IMR-90 (cell line): ENCODE measurements at places on chromosomes 16 and 17. TPM values are rescaled to one million over a fixed set of nuclear protein-coding genes. Genes with fewer than 3 reads are reported as not detected.

DNA sequence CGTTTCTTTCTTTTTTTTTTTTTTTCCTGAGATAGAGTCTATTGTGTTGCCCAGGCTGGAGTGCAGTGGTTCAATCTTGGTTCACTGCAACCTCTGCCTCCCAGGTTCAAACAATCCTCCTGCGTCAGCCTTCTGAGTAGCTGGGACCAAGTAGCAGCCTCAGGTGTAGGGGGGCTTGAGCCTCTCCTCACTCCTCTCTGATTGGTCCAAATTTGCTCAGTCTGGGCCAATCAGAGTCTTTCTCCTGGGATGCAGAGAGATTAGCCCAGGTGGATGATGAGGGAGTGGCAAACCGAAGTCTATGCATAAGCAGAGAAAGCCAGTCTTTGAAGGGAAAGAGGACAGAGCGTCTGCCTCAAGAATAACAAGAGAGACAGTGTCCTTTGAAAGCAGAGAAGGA, 99.0 kb downstream of the BMERB1 start:
- DNase-seq, result no peak

Gene NPIPA5
- total RNA-seq, result not detected in 2 replicates

DNA sequence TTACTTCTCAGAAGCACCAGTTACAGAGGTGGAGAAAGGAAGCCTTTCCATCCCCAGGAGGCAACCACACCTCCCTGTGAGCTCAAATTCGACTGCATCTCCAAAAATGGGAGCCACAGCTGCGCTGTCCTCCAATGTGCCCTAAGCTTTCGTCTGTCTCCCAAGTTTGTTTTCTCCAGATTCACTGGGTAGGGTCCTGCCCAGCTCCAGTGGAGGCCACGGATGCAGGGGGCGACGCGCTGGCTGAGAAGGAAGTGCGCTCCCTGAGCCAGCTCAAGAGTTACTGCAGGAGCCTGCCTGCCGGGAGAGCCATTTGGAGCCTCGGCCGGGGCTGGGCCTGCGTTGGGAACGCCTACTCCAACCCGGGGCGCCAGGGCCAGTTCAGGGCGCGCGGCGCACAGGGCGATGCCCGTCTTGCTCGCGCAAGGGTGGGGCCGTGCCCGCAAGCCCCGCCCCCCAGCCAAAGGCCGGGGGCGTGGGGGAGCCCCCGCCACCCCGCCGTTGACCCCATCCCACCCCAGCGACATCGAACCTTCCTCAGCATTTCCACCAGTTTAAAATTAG, 19.5 kb downstream of the SIAH1 start:
- peak; percentile 80 for DNase-seq

DNA sequence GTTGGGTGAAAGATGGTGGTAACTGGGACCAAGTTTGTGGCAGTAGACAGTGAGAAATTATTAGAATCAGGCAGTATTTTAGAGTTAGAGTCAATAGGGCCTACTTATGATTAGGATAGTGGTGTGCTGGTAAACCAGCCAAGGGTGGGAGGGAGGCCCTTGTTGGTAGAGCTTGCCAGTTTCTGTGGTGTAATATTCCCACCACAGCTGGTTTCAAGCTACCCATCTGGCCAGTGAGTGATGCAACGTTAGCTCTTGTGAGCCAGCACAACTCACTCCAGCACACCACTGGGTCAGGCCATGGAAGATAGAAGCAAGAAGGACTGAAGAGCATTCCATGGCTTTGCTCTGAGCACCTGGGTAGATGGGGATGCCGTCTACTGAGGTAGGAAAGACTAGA, 34.9 kb downstream of the GNAO1 start:
- DNase-seq, result no peak

GRCh38 chr17:74704544-74704943, 8.2 kb downstream of the CD300LF start:
- DNase-seq, result no peak

Gene RAB40B
- total RNA-seq, result 10.8 and 14.9 TPM in 2 replicates

- no peak for DNase-seq
Measured at GRCh38 chr16:79806757-79807156, 206.2 kb upstream of the MAF start.

DNA sequence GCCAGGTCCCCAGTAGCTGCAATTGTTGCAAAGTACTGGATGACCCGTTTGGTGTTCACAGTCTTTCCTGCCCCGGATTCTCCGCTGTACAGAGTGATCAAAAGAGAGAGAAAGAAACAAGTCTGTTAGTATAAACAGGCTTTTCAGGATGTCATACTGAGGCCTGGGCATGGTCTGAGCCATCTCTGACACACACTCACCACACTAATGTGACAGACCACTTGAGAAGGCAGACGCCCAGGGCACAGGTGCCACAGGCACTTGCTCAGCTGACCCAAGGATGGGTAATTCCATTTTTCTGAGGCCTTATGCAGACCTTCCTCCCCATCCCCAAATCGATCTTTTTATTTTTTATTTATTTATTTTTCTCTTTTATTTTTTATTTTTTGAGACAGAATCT, 7.5 kb downstream of the MYH3 start:
- no peak for DNase-seq

Gene CPNE2
- total RNA-seq, result 9.2 and 15.4 TPM in 2 replicates

DNA sequence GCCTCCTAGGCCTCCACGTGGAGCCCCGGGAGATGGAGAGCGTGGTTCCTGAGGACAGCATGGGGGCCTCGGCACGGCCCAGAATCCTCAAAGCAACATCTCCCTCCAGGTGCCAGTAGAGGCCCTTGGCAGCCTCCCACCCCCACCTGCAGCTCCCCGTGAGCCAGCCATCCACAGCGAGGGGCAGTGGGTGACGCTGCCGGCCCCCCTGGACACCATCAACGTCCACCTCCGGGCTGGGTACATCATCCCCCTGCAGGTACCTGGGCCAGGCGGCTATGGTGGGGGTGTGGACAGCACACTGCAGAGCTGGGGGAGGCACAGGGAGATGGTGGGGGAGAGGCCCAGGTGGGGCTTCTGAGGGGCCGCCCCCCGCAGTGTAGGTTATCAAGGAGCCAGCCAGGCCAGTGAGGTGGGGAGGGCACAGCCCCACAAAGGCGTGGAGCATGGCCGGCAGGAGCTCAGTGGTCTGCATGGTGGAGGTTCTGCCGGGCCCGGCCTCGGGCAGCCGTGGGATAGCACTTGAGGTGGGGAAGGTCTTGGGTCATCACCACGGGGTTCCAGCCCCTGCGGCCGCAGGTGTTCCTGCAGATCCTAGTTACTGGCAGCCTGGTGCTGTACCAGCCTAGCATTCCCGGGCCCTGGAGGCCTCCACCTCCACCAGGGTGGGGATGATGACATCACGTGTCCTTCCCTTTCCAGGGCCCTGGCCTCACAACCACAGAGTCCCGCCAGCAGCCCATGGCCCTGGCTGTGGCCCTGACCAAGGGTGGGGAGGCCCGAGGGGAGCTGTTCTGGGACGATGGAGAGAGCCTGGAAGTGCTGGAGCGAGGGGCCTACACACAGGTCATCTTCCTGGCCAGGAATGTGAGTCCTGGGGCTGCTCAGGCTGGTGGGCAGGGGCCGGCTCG, 16.4 kb downstream of the GAA start:
- DNase-seq, result no peak

DNA sequence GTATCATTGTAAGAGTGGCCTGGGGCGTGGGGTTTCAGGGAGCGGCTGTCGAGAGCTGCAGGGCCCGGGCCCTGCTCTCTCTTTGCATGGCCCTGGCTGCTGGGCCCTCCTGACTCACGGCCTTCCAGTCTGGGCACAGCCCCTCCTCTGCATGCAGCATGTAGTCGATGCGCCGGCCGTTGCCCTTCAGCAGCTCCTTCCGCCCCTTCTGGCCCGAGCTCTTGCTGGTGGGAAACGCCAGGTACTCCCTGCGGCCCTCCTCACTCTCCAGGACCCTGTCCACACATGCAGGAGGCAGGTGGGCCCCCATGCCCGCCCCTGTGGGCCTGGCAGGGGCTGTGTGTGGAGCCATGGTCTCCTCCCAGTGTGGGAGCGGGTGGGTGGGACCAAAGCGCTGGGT, 50.7 kb downstream of the PRMT7 start:
- DNase-seq, result no peak

Gene RBFOX1
- not detected in 2 replicates for total RNA-seq

- peak; percentile 45 for DNase-seq
Measured at GRCh38 chr16:66045626-66046025, 320.9 kb upstream of the CDH5 start.

GRCh38 chr17:7552621-7553051, 3.8 kb downstream of the TNFSF12 start:
- DNase-seq, result no peak

DNA sequence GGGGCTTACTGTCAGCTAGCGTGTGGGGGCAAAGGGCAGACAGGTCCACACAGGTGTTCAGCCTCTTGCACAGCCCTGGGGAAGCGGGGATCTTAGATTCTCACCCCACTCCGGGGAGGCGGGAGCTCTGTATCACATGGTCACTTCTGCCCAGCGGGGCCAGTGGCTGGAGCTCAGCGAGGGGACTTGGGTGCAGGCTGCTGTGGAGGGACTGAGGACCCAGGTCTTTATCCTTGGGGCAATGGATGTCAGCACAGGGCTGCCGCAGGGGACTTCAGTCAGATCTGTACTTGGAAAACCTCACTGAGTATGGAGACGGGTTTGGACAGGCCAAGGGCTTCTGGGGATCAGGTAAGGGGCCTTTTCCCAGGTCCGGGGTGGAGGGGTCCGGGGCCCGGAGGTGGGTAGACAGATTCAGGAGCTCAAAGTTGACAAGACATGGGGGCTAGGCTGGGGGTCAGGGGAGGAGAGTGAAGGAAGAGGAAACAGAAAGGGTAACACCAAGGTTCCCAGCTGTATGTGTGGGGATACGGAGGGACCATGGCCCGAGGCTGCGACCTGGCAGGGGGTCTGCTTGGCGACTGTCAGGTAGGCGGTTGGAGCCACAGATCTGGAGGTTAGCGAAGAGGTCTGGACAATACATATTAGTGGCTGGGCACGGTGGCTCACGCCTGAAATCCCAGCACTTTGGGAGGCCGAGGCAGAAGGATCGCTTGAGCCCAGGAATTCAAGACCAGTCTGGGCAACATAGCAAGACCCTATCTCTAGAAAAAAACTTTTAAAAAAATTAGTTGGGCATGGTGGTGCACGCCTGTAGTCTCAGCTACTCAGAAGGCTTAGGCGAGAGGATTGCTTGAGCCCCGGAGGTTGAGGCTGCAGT, 15.1 kb upstream of the BAIAP2 start:
- DNase-seq, result no peak

Gene TAX1BP3
- total RNA-seq, result 146 and 170 TPM in 2 replicates

GRCh38 chr16:22194707-22195444, 11.2 kb upstream of the EEF2K start:
- DNase-seq, result no peak

DNA sequence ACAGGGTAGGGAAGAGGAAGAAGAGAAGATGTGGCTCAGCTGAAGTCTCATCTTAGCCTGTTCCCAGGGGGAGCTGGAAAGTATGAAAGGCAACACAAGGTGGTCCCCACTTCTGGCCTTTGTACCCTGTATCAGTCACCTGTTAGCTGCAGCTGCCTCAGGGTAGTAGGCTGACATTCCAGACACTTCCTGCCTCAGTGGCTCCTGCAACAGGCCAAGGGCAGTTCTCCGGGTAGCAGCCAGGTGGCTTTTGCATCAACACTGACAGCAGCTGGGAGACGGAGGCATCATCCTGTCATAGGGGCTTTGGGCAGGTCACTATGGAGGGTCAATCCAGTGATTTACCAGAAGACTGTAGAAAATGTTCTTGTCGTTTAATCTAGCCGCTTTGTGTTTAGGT, 124.0 kb downstream of the RGS9 start:
- DNase-seq, result no peak

GRCh38 chr16:3470723-3471122, 24.6 kb downstream of the C16orf90 start:
- no peak for DNase-seq

DNA sequence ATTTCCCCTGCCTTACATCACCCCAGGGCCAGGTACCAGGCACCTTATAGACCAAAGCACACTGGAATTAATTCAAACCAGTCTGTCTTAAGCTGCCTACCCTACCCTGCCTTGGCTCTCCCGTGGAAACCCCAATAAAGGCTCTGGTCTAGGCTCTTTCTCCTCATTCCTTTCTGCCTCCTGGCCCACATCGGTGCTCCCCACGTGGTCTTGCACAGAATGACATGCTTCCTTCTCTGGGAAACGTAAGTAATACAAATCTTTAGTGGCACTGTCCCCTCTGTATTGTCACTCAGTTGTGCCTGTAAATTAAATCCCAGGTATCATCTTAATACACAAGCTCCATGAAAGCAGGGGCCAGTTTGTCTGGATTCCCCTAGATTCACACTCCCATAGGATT, 16.6 kb downstream of the KRT25 start:
- DNase-seq, result no peak

- DNase-seq, result no peak
Measured at GRCh38 chr16:85383836-85384832, 229.0 kb upstream of the GSE1 start.

DNA sequence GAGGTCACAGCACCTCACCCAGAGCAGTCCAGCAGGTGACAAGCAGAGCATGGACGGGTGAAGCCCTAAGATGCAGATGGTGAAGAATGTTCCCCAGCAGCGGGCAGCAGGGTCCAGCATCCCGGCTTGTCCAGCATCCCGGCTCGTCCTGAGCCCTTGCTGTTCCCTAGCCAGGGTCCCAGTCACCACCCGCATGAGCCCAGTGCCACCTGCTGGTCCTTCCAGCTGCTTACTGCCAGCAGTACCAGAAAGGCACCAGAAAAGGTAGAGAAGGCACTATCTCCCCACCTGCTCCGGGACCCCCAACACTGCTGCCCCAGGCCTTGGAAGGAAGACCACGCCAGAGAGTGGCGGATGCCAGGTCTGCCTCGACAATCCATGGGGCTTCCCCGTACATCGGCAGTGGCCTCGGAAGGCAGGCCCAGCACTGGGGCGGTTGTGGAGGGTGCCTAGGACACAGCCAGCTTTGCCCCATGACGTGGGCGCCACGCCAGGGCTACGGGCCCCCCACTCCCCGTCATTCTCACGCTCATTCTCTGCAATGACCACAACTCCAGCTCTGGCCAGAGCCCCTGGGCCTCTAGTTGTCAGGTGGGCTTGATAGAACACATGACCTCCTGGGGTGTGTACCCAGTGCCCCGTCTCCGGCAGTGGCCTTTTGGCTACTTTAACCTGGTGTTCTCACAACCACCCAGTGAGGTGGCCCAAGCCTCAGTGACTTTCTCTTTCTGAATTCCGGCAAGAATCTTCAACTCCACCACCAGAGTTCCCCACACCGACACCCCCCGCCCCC, 1.4 kb downstream of the CENPX start:
- DNase-seq, result peak; percentile 75

Gene GJC1
- 53.3 and 69.7 TPM in 2 replicates for total RNA-seq
